Esophagus squamous epithelium (tissue), 5 donors: ENCODE measurements at places on chromosomes 5 and 9. TPM values are rescaled to one million over a fixed set of nuclear protein-coding genes. Genes with fewer than 3 reads are reported as not detected.
A peak's percentile ranks its signal among the peaks of the same experiment; 100 is the strongest.

- H3K4me3 ChIP-seq, result no peak overlapping the region
- peaks cover 6% of the 10 kb centered on the region for H3K36me3 ChIP-seq
- H3K27me3 ChIP-seq, result no peaks in the 10 kb centered on the region
- peaks cover 43% of the 10 kb centered on the region for H3K4me1 ChIP-seq
Observed at GRCh38 chr5:119388619-119389190, 32.9 kb downstream of the TNFAIP8 start.

Gene ANKRD55
- not detected for total RNA-seq

- peaks cover 7% of the 10 kb centered on the region for H3K4me1 ChIP-seq
- H3K36me3 ChIP-seq, result no peaks in the 10 kb centered on the region
- DNase-seq, result peak; percentile 57
- peak within 1 kb of the TSS; percentile 91 for H3K27ac ChIP-seq
- H3K27me3 ChIP-seq, result no peaks in the 10 kb centered on the region
- peak within 1 kb of the TSS; percentile 70 for H3K4me3 ChIP-seq
Observed at GRCh38 chr5:154038707-154039457, at the start of the genes FAM114A2 and MFAP3. Gene FAM114A2 (minus strand): TSS chr5:154038910. CDS start chr5:154034953, 3,957 bp downstream. Gene MFAP3 (plus strand): TSS chr5:154038967. CDS start chr5:154049723, 10,756 bp downstream.

Gene NTNG2
- total RNA-seq, result 0.22 TPM

Gene LCNL1
- total RNA-seq, result not detected

DNA sequence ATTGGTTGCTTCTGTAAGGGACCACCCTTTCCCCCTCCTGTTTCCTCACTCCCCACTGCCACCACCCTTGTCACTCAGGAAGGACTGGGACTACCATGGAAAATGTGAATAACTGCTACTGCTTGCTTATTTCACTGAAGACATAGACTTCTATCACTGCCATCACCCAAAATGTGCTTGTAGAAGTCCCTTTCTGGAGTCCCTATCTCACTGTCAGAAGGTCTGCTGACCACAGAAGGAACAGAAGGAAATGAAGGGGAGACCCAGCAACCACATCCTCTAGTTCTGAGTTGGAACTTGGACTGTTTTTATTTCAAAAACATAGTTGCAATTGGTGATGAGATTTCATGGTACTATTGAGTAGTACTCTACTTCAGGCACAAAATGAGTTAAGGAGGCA, 122.5 kb downstream of the NPR3 start:
- H3K27ac ChIP-seq, result no peak overlapping the region
- no peaks in the 10 kb centered on the region for H3K36me3 ChIP-seq
- no peak for DNase-seq
- no peaks in the 10 kb centered on the region for H3K27me3 ChIP-seq

Gene GARIN3
- not detected for total RNA-seq

Gene OR1Q1
- total RNA-seq, result not detected

DNA sequence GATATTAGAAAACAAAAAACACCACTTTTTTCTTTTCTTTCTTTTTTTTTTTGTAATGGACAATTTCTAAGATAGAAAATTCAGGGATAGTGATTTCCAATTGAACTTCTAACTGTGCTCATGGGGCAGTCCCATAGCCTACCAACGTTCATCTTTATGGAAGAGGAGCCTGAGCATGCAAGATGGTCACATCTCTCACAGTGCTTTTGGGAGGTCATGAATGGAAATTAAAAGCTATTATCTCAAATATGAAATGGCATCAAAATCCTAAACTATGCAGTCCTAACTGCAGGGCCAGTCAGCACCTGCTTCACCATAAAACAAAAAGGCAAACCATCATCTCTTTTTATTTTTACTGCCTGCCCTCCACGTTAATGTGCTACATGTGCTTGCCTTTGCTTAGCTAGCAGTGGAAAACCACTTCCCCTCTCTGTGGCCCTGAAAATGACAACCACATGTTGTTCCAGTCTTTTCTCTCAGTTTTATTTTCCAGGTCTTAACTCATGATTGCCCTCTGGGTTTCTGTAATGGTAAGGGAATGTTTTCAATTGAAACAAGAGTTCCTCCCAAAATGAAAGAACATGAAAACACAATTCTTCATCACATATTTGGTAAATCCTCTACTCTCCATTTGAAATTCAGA, 16.7 kb downstream of the IFNB1 start:
- H3K4me1 ChIP-seq, result no peaks in the 10 kb centered on the region
- H3K4me3 ChIP-seq, result no peak overlapping the region
- H3K27me3 ChIP-seq, result no peaks in the 10 kb centered on the region
- no peak overlapping the region for H3K27ac ChIP-seq

GRCh38 chr5:151779531-151780125, 7.9 kb downstream of the G3BP1 start:
- peaks cover 22% of the 10 kb centered on the region for H3K36me3 ChIP-seq
- H3K27ac ChIP-seq, result no peak overlapping the region
- H3K27me3 ChIP-seq, result no peaks in the 10 kb centered on the region
- peaks cover 41% of the 10 kb centered on the region for H3K4me1 ChIP-seq

DNA sequence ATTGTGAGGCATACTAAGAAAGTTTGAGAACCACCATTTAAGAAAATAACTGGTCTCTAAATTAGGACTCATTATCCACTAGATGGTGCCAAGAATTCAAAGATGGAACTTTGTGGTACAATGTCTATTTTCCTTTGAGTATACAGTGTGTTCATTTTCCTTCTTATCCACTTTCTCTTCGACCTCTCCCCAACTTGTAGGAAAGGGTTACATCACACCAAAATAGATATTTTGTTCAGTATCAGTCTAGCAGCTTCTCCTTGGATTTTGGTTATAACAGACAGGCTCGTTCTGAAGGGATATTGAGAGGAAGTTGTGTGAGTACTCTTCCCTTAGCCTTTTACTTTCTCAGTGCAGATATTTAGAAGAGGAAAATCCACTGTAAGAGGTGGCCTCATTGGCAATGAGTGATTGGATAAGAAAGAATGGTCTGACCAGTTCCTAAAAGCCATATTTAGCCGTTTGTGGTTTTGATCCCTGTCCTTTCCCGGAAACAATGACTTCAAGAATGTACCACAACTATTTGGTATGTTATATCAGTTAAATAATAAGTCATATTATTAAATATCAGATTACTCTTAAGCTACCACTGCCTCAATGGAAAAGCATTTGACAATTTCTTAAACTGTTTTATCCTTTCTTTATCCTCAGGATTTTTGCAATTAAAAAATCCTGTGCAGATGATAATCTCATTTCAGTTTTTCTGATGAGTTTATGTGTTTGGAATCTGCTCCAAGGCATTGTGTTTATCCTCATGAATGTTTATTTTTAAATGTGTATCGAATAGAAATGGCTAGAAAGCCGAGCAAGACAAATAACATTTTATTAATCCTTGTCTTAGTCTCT, 69.0 kb upstream of the GRAMD2B start:
- no peak overlapping the region for H3K4me3 ChIP-seq
- peak overlapping the region; percentile 56 for H3K27ac ChIP-seq
- H3K36me3 ChIP-seq, result no peaks in the 10 kb centered on the region
- H3K27me3 ChIP-seq, result no peaks in the 10 kb centered on the region
- H3K4me1 ChIP-seq, result peaks cover 3% of the 10 kb centered on the region
